ENCODE measurements at places on chromosomes 4 and X. TPM values are rescaled to one million over a fixed set of nuclear protein-coding genes. Genes with fewer than 3 reads are reported as not detected.

Gene ADGRG4
- total RNA-seq = not detected

DNA sequence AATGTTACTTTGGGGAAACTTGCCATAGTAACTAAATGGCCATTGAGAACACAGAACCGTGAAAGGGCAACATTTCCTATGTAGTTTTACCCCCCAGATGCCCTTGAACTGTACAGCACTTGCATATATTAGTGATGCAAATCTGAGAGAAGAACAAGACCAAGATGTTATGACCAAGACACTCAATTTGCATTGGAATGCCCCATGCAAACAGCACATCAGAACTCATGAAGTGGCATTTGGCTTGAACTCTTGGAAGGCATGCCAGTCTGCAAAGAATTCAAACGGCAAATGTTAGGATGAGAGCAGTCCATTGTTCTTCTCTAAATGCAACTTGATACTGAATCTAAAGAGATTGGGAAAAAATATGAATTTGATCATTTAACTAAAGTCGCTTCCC, 139.4 kb upstream of the CXorf66 start:
- DNase-seq = no peak

Gene RAB33A
- 3.0 TPM for total RNA-seq

Gene CSN1S1
- total RNA-seq = not detected

Gene ZNF81
- 12.0 TPM for total RNA-seq

GRCh38 chr4:128268970-128269369, 18.6 kb downstream of the PGRMC2 start:
- DNase-seq = no peak

Gene TMEM271
- total RNA-seq = 0.31 TPM

Gene CD40LG
- total RNA-seq = 0.11 TPM

DNA sequence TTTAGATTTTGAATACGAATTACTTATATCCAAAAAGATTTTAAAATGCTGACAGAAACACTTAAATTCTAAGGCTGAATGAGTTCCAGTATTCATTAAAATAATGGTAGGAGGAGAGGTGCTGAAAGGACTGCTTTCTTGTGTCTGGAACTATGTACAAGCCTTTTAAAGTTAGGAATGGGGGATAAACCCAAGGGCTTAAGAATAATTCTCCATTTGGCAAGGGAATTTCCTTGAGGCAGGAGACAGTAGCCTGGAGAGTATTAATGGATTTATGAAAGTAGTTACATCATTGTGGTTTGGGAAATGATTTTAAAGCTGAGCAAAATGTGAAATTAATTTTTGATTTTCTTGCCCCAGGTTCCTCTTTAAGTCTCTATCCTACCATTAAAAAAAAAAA, 266.5 kb upstream of the KCNIP4 start:
- no peak for DNase-seq

- DNase-seq = no peak
These were observed 308.7 kb upstream of the FAM241A start for GRCh38 chr4:111836601-111837000.

GRCh38 chr4:159266981-159267868, 164.3 kb downstream of the RAPGEF2 start:
- DNase-seq = no peak

Gene ZCCHC18
- 2.6 TPM for total RNA-seq

GRCh38 chr4:185502386-185502785, 30.9 kb upstream of the CCDC110 start:
- no peak for DNase-seq

Gene TRIM75
- not detected for total RNA-seq

GRCh38 chr4:24322511-24322910, 261.8 kb downstream of the DHX15 start:
- no peak for DNase-seq

DNA sequence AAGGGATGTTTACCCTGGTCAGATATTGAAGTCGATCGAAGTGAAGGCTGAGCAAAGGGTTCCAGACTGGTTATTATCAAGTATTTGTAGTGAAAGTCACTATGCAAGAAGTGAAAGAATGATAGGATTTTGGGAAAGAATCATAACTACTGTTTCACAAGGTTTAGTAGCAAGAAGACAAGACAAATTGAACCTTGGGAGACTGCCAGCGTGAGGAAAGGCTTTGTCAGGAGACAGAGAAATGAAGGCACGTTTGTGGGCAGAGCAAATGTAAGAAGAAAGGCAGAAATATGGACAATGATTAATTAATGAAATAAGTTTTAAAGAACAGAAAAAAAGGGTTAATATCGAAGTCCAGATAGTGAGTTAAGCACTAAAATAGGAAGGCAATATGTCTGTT, 456.8 kb downstream of the TRIML1 start:
- DNase-seq = no peak

Data from WTC11 (cell line).